ENCODE measurements at places on chromosomes 7 and 10.
A peak's percentile ranks its signal among the peaks of the same experiment; 100 is the strongest.

GRCh38 chr7:124013306-124013705, 19.6 kb downstream of the TMEM229A start:
- DNase-seq, result peak; percentile 63

DNA sequence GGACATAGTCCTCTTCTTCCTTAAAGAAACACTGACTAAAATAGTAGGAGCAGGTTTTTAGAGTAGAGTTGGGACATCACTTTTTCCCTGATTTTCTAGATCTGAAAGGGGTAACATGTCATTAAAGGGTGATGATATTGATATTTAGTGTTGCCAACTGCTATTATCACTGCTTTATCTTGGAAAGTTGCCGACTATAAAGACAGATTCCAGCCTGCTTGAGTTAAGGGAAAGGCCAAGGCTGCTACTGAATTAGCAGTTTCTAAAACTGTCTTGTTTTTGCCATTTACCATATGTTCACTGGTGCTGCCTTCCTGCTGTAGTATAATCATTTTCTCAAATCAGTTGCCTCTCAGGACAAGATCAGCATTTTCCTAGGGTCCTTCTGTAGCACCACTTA, 29.7 kb downstream of the AP3M1 start:
- no peak for DNase-seq

- DNase-seq, result no peak
Observed at GRCh38 chr7:102018876-102019275, 201.4 kb downstream of the CUX1 start.

DNA sequence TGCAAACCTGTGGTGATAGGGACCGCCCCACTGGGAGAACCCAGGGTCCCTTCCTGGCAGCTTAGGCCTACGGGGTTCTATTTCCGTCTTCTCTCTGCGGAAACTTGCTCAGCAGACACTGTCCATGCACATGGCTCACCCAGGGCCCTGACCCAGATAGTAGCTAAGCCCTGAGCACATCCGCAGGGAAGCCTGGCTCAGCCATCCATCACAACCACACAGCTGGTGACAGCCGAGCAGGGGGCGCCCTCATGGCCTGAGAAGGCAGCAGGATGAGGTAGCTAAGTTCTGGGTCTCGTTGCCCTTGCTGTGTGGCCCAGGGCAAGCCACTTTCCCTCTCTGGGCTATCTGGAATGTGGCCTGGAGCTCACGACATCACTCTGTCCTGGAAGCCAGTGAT, 23.3 kb downstream of the NPTX2 start:
- DNase-seq, result no peak

DNA sequence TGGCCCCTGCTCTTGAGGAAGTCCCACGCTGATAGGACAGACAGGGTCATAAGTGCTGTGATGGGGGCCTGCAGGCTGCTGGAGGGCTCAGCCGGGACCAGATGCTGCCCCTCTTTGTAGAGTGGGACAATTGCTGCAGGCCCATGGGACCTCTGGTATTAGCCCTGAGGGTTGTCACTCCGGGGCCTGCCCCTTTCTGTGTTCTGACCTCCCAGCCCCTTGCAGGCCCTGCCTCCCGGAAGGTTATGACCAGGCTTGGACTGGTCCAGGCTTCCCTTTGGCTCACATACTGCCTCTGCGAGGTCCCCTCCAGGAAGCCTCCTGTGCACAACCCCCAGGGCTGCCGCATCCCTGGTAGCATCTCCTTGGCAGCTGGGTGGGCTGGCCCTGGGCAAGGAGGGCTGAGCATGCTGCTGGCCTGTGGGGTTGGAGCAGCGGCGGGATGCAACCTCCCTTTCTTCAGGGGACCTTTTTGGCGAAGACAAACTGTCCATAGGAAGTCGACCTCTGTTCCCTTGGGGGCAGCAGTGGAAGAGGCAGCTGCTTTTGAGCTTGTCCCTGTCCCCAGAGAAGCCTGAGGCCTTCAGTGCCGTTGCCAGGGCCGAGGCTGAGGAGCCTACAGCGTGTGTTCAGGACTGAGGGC, 8.8 kb downstream of the LIMK1 start:
- no peak for DNase-seq

DNA sequence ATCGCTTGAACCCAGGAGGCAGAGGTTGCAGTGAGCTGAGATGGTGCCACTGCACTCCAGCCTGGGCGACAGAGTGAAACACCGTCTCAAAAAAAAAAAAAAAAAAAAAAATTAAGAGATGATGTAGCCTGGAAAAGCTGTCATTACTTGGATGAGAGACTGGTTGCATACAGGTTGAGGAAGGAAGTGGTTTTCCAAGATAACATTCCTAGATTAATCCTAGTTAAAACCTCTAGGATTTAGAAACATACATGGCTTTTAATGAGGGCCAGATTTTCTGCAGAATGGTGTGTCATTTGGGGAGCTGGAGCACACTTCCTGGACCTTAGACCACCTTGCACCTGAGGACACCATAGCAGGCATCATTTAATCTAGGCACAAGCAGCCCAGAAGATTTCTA, 17.8 kb downstream of the VWA2 start:
- no peak for DNase-seq

DNA sequence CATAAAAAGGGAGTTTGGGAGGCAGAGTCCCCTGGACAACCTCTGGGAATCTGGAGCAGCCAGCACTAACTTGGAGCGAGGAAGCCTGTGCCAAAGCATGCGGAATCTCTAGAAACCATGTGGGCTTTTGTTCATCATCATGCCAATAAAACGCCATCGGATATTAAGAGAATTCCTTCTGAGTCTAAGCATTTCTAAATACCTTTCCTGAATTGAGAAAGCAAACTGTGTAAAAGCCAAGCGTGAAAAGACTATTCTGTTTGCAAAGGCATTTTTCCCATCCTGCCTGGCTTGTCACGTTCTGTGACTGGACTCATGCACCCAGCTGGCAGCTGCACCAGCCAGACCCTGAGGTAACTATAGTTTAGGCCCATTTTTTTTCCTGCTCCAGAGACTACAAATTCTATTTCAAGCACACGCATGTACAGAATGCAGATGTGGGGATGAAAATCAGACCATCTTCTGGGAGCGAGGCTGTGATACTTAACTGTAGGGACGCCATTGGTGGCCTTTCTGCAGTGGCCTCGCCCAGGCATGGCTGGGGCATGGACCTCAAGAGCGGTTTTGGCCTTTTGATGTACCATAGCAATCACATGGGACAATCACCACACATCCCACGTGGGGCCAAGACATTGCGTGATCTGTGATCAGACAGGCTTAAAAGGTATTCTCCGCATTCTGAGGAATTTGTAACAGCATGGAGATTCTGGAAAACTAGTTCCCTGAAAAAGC, 218.9 kb downstream of the KIAA1217 start:
- peak; percentile 70 for DNase-seq

- DNase-seq, result peak; percentile 50
Observed at GRCh38 chr7:116588225-116588624, 63.4 kb downstream of the CAV1 start.

DNA sequence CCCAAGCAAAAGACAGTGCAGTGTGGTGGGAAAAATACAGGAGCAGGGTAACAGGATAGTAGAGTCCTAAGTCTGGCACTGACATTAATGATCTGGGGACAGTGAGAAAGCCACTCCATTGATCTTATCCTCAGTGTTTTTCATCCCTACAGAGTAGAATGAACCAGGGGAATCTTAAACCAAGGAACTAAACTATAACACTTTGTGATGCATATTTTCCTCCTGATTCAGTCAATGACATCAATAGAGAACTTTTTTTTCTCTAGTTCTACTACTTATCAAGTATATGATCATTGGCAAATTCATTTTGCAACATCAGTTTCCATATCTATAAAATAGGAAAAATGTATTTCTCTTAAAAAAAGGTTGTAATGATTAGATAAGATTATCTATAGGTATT, 151.1 kb downstream of the TMEM26 start:
- DNase-seq, result no peak

- DNase-seq, result no peak
Observed at GRCh38 chr10:28354511-28354910, 51.6 kb upstream of the MPP7 start.

- peak; percentile 12 for DNase-seq
Observed at GRCh38 chr7:32539919-32540531, 44.7 kb downstream of the AVL9 start.

GRCh38 chr10:71920540-71921323, 43.5 kb upstream of the CHST3 start:
- peak; percentile 29 for DNase-seq

DNA sequence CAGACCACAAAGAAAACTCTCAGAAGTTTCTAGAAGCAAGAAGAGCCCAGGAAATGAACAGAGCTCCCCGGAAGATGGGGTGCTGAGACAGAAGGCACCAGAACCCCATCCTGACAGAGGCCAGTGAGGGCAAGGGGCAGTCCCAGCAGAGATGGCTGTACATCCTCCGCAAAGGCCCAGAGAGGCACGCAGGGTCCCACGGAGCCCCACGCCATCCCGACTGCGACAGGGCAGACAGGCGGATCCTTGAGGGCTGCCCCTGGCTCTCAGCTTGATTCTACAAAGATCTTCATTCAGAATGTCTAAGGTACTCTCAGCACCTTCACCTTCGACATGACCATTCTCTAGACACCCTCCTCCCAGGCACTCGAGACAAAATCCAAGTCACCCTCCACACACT, 107.9 kb upstream of the DDC start:
- DNase-seq, result no peak

DNA sequence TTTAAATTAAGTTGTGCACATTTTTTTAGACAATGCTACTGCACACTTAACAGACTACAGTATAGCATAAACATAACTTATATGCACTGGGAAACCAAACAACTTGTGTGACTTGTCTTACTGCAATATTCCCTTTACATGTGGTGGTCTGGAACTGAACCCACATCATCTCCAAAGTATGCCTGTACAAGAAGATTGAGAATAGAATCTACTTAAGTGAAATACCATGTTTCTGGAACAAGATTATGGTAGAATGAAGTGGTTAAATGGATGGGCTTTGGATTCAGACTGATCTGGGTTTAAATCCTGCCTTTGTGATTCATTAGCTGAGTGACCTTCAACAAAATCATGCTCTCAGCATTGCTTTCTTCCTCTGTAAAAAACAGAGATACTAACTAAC, 30.7 kb downstream of the CUL2 start:
- DNase-seq, result no peak

DNA sequence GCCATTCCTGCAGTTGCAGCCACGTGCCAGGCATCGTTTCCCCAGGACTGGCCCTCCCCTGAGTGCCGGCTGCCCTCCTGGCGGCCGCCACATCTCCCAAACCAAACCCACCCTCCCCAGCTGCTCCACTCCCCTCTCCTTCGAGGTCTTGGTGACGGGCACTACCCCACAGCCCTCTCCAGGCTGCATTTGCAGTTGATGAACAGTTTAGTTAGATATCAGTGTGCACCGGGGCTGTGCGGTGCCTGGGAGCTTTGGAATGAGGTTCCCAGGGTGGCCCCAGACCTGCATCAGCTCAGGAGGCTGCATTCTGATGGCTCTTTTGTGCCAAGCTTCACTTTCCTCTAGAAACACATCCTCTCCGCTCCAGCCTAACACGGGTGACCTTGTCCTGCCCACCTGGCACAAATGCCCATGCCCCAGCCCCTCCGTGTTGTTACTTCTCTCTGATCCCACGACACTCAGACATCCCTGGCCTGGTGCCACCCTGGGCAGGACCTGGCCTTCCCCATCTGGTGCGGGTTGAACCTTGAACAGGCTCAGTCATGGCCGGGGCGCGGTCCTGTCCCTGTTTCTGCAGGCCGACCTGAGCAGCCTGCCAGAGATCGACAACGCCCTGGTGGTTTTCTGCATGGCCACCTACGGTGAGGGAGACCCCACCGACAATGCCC, 14.5 kb downstream of the TMEM120A start:
- DNase-seq, result no peak

- no peak for DNase-seq
Observed at GRCh38 chr10:88408096-88408495, 175.0 kb downstream of the RNLS start.

GRCh38 chr10:18238870-18239485, 98.8 kb downstream of the CACNB2 start:
- DNase-seq, result peak; percentile 65

GRCh38 chr7:25310896-25311295, 82.6 kb upstream of the NPVF start:
- DNase-seq, result no peak

- no peak for DNase-seq
Observed at GRCh38 chr7:38410056-38410455, 136.6 kb upstream of the TARP start.

DNA sequence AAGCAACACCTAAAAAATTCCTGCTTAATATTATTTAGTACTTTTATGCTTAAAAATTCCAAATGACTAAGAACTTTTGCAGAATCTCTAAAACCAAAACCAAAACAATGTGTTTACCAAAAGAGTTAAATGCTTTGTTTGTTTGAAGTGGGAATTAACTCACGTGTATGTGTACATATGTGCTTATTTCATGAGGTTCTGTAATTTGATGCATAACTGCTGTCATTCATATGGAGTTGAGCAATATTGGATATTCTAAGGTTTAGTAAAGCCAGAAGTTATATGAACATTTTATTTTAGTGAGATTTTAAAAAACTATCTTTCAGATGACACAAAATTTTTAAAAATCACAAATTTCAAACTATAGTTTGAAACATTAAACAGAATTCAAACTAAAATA, 157.1 kb downstream of the PIP4K2A start:
- DNase-seq, result no peak
